ENCODE measurements at places on chromosomes 11 and 22. TPM values are rescaled to one million over a fixed set of nuclear protein-coding genes. Genes with fewer than 3 reads are reported as not detected.

Gene ROBO4
- 7.4 TPM for polyA plus RNA-seq

Gene MRPL49
- 101 TPM for polyA plus RNA-seq

Gene OR5B3
- not detected for polyA plus RNA-seq

Gene PTPN5
- 10.8 TPM for polyA plus RNA-seq

Gene TIGD3
- 7.1 TPM for polyA plus RNA-seq

Gene PHOX2A
- polyA plus RNA-seq, result 9.1 TPM

Gene MIAT
- polyA plus RNA-seq, result 12.9 TPM

Gene UBE2L3
- polyA plus RNA-seq, result 89.0 TPM

- peak; percentile 34 for DNase-seq
Measured at GRCh38 chr11:116379185-116379828, 393.5 kb downstream of the BUD13 start.

DNA sequence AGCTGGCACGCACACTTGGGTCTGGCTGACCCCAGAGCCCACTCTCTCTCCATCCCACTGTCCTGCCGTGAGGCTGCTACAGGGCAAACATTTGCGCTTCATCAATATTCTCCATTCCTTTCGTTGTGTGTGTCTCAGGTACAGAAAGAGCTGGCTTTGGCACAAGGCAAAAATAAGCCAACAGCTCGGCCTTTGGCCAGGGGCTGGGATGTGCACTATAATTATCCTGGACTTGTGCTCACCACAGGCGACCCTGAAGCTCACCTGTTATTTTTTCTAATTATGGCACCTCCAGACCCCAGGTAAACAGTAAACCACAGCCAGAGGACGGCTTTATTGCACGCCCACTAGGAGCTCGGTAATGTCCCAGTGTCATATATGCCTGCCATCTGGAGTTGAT, 10.9 kb downstream of the ZMAT5 start:
- DNase-seq, result no peak

DNA sequence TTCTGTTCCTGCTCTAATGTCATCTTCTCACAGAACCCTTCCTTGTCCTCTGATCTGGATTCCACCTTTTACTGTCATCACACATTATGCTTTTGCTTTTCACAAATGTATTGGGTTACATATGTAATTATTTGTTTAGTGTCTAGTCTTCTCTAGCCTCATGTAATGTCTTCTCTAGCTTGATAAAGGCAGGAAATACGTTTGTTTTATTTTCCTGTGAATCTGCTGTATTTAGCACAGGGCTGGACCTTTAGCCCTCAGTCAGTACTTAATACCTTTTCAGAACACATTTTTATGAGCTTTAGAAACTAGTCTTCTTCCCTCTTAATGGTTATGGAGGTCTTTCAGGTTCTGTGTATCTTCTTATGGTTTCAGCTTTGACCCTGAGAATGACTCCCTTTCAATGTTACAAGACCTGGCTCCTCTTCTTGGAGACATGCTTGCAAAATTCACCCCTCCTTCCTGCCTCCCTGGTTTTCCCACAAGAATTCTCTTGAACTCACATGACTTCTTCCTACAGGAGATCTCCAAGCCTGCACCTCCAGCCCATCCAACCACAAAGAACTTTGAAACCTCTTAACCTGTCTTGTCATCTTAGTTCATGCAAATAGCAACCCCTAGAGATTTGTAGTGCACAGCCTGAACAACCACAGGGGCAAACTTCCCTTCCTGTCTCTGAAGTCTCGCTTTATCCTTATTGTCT, 132.7 kb upstream of the DDI1 start:
- no peak for DNase-seq

DNA sequence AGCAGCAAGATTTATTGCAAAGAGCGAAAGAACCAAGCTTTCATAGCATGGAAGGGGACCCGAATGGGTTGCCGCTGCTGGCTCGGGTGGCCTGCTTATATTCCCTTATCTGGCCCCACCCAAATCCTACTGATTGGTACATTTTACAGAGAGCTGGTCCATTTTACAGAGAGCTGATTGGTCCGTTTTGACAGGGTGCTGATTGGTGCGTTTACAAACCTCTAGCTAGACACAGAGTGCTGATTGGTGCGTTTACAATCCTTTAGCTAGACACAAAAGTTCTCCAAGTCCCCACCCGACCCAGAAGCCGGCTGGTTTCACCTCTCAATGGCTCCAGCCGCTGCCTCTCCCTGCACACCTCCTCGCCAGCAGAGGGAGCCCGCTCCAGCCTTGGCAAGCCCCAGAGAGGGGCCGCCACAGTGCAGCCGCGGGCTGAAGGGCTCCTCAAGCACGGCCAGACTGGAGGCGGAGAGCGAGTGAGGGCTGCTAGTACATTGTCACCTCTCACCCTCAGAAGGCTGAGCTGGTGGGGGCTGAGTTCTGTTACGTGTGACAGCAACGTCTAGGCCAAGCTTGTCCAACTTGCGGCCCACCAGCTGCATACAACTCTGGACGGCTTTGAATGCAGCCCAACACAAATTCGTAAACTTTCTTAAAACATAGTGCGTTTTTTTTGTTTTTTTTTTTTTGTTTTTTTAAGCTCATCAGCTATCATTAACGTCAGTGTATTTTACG, 8.7 kb downstream of the PTH start:
- DNase-seq, result no peak

DNA sequence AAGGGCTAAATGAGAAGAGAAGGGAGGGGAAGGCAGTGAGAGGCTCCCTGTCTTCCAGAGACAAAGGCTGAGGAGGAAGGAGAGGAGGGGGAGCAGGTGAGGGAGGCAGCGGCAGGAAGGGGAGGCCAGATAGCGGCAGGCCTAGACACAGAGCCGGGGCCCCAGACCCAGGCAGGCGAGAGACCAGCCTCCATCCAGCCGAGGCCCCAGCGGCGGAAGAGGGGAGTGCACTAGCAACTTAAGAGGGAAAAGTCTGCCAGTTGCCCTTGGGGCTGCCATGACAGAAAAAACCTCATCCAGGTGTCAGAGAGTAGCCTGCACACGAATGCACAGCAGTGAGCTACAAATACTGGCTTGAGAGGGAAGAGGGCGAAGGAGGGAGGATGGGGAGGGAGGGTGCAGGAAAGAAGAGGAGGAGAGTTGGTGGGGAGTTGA, 46.7 kb downstream of the IGLL1 start:
- DNase-seq, result peak; percentile 84

DNA sequence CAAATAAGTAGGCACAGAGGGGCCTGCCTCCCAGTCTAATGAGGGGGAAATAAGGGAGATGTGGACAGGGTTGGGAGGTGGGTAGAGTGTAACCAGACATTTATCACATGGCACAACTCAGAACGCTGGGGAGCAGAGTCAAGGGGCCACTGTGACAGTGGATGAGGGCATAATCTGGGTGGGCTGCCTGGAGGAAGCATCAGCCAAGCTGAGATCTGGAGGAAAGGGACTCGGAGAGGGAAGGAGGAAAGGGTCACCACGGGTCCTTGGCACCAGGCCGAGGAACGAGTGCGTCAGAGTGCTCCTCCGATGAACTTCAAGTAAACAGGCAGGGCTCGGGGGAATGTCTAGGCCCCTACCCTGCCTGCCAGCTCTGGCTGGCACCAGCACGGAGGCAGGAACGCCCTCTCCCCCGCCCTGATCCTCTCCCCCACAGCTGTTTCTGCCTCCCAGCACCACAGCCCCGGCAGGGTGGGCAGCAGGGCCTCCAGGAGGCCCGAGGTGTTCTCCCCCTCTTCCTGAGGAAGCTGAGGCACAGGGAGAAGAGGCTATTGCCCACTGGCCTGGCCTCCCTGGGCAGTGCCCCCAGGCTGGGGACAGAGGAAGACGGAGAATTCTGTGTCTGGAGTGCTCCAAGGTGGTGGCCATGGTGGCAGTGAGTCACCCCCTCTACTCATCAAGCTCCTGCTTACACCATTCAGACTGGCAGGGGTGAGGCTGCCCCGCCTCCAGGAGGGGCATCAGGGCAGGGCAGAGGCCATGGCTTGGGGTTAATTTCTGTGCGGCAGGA, 4.2 kb downstream of the ALDH3B1 start:
- no peak for DNase-seq

DNA sequence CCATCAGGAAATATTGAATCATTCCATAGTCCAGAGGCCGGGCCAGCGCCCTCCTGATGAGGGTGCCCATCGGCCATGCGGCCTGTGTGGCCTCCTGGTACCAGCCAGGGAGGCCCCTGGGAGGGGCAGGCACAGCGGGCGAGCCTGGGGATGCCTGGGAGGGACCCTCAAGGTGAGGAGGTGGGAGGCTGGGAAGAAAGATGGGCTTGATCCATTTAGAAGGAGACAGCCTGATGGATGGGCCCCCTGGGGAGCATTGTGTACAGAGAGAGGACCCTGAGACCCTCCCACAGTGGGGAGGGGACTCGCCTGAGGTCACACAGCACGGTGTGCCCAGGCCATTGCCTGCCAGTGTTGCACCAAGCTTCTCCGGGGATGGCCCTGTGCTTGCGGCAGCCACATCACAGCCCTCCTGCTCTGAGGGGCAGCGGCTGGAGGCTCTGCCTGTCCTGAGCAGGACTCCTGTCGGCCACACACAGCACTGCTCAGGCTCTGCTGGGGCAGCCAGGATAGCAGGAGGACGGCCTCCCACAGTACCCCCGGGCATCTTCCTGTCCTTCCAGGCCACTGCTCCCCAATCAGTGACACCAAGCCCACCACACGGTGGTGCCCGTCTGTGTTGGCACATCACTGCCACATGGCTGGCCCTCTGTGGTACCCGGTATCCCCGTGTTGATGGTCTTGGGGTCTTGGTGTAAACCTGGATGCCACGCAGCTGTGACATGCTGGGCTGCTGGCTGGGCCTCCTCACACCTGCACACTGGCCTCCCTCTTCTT, 290.0 kb downstream of the TBC1D22A start:
- DNase-seq, result no peak

GRCh38 chr11:5291207-5291838, 10.4 kb downstream of the OR51B4 start:
- no peak for DNase-seq

GRCh38 chr22:48021991-48022401, 1259.5 kb downstream of the TBC1D22A start:
- no peak for DNase-seq

GRCh38 chr22:39314251-39314971, 5.0 kb downstream of the RPL3 start:
- no peak for DNase-seq

DNA sequence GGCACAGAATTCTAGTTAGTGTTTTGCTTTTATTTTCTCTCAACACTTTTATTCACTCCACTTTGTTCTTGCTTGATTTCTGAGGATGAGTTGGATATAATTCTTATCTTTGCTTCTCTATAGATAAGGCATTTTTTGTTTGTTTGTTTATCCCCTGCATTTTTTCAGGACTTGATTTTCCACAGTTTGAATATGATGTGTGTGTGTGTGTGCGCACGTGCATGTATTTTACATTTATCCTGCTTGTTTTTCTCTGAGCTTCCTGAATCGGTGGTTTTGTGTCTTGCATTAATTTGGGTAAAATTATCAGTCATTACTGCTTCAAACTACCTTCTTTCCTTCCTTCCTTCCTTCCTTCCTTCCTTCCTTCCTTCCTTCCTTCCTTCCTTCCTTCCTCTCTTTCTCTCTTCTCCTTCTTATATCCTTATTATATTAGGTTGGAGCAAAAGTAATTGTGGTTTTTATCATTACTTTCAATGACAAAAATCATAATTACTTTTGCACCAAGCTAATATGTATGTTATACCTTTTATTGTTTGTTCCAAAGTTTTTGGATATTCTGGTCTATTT, 679.9 kb upstream of the RAG2 start:
- DNase-seq, result no peak

DNA sequence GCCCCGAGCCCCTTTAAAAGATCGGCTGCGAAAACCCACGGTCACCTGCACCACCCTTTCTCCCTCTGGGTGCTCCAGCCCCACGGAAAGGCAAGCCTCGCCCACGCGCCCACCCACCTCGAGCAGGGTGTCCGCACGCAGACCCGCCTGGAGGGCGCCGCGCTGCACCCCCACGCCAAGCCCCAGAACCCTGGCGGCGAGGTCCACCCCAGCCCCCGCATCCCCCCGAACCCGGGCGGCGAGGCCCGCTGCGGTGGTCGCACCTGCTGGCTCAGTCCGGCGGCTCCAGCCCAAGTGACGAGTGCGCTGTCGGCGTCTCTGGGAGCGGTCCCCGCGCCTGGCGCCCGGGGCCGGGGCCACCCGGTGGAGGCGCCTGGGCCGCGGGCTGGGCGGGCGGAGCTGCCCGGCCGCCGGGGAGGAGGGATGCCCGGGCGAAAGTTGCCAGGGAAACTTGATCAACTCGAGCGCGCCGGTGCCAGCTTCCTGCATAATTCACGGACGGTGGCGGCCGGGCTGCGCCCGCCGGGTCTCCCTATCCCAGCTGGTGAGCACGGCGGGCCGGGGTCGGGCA, 1.1 kb downstream of the SHANK2 start:
- DNase-seq, result peak; percentile 19

DNA sequence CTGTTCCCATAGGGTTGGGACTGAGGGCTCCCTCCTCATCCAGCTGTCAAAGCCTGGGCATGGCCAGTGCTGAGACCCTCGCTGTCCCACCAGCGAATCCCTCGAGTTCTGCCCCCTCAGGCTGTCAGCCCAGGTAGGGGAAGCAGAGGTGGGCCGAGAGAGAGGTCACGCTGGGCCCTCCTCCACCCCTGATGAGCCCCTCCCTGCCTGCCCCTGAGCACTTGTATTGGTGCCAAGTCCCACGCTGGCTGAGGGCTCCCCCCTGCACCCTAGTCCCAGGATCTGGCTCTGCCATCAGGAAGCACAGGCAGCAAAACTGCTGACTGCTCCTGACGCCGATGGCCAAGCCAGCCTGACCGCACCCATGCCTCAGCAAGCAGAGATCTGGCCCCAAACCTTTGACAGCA, 3.3 kb downstream of the PRR33 start:
- DNase-seq, result no peak
